ENCODE measurements at places on chromosomes 7 and 10.

- DNase-seq = peak; percentile 64
These were observed 146.0 kb downstream of the TNS3 start for GRCh38 chr7:47435889-47436312.

- DNase-seq = no peak
These were observed 41.0 kb downstream of the NKX2-3 start for GRCh38 chr10:99573790-99574189.

GRCh38 chr7:37643876-37644275 lies 39.7 kb upstream of the GPR141 start:
- peak; percentile 3 for DNase-seq

DNA sequence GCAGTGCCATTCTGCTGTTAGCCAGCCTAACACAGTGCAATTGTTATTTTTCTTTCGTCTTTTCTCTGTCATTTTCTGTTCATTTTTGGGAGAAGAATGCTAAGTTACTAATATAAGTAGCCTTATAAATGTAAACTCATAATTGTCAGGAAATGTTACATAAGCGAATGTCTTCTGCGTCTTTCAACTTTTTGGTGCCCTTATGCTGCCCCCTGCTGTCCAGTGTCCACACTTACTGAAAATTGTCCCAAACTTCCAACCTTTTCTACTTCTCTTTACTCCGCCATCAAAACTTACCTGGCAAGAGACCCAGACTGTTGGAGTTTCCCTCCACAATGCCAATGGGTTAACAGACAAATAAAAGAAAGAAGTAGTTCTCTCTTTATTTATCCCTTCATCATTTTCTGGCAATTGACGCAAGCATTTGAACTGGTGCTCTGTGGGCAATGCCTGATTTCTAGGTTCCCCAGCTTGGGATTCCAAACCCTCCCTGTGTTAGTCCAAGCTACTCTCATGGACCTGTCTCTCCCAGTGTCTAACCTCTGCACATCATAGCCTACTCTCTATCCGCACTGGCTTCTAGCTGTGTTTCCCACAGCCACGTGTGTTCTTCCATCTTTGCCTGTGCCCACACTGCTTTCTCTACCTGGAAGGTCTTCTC lies 21.0 kb upstream of the EPC1 start:
- peak; percentile 79 for DNase-seq

GRCh38 chr10:104350127-104350635 lies 3.5 kb upstream of the CFAP58 start:
- peak; percentile 81 for DNase-seq

DNA sequence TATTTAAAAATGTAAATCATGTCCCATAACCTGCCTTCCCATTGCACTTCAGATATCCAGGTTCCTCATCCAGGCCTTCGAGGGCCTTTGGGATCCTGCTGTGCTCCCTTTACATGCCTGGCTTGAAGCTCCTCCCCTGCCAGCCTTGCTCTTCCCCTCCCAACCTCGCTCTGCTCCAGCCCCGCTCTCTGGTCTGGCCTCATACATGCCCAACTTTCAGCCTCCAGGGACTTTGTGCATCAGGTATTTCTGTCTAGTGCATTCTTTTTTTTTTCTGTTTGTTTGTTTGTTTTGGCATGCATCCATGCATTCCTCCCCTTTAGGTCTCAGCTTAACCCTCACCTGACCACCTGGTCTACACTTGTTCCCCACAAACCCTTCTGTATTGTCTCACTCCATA lies 160.3 kb downstream of the SNX10 start:
- no peak for DNase-seq

DNA sequence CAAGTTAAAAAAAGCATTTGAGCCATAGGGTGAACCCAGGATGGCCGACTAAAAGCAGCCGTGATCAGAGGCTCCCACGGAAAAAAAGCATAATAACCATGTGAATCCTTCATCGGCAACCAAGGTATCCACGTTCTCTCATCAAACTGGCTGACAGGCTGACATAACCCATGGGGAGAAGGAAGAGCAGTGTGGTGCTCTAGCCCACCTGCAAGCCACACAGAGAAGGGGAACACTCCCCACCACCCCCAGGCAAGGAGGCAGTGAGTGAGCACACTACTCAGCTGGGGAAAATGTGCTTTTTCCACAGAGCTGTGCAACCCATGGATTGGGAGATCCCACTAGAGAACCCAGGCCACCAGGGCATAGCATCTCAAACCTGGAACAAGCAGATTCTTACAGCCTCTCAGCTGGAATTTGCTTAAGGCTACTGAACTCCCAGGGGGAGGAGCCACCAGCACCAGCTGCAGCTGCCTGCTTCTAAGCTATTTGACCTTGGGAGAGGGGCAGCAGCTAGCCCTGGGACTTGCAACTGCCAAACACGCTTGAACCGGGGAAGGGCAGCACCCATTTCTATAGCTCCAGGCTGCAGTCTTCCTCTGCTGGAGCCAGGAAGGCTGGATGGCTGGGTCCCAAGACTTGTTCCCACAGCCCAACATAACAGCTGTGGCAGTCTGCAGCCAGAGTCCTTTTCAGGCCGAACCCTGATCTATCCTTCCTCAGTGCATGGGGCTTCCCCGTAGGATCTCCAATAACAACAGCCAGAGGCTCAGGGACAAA lies 178.2 kb upstream of the NRG3 start:
- no peak for DNase-seq

GRCh38 chr10:79883986-79884385 lies 57.4 kb downstream of the NUTM2E start:
- no peak for DNase-seq

- DNase-seq = no peak
These were observed 3.3 kb downstream of the ZNF503 start for GRCh38 chr10:75398200-75398691.

DNA sequence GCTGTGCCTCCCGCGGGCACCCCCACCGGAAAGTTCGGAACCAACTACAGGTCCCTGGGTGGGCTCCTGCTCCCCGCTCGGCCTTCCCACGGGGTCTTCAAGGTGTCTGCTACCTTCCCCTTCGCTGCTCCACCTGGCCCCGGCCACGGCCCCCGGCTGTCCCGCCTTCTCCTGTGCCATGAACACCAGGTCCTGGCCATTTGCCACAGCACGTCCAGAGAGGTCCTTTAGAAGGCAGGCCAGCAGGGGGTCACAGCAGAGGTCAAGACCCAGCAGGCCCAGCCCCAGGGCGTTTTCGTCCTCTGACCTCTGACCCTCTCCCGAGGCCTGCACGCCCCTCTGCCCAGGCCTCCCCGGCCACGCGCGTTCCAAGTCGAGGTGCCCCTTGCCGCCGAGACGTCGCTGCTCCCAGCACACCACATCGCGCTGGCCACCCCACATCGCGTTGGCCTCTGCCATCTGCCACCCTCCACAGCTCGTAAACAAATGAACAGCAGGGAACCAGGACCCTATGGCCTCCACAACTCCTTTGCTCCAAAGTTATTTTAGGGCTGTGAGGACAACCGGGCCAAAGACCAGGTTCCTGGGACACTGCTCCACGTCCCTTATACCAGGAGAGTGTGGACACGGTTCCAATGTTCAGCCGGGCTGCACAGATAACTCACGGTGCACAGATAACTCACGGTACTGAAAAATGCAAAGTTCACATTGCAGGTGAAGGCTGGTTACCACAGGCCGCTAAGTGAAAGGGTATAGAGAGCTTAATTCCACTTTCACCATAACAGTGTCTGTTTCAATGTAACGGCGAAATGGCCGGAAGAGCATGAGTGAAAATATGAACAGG lies 74.3 kb downstream of the CFAP46 start:
- no peak for DNase-seq

DNA sequence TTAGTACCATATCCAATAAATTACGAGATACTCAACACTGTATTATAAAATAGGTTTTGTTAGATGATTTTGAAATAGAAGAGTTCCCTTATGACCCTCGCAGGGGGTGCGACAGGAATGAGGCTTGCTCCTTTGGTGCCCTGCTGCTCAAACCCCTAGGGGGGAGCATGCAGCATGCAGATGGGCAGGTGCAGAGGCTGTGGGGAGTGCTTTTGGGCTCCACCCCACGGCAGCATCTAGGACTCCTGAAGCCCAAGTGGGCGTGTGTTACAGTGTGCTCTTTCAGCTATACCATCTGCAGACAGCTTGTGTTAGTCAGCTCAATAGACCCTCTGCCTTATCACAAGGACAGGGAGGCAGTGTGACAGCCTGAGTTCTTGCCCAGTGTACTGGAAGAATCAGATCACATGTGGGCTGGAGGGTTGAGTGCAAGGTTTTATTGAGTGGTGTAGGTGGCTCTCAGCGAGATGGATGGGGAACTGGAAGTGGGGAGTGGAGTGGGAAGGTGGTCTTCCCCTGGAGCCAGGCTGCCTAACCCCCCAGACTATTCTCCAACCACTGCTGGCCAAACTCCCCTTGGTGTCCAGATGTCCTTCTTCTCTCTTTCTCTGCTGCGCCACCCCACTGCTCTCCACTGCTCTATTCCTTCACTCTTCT lies 3.1 kb upstream of the MRC1 start:
- DNase-seq = peak; percentile 20

DNA sequence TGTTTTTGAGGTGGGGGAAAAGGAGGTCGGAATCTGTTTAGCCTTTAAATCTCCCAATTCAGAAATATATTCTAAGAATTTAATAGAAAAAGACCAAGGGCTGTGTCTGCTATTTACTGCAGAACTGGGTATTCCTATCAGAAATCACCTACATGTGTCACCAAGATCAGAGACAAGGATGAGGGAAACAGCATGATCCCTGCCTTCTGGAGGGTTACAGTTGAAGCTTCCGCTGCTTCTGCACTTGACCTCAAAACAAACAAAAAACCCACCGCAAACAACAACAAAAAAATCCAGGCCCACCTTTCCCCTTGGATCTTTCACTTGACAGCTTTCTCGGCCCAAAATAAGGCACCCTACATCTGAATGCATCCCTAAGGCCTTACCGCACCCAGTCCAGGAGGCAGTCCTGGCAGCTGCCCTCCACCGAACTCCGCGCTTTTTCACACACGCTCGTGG lies 750 bp upstream of the CDK14 start:
- DNase-seq = no peak

DNA sequence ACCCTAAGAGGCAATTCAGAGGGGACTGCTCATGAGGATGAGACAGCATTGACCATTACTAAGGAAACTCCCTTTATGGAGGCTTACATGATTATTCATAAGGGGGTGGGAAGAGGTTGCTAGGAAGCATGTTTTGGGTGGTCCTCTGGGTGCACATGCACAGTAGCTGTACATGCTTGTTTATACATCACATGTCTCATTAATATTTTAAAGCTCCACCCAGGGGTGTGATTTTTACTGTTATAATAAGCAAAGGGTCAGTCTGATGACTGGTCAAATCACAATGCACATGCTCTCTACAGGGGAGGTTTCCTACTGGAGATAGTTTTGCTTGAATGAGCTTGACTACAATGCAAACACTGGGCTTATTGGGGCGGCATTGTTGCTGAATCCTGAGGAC lies 23.8 kb upstream of the PPP1R9A start:
- DNase-seq = no peak

GRCh38 chr7:19439517-19439916 lies 269.3 kb downstream of the POLR1F start:
- no peak for DNase-seq

- no peak for DNase-seq
These were observed 138.7 kb upstream of the ADO start for GRCh38 chr10:62665771-62666170.

GRCh38 chr10:84172467-84173356 lies 889 bp upstream of the GPR15LG start:
- DNase-seq = no peak

DNA sequence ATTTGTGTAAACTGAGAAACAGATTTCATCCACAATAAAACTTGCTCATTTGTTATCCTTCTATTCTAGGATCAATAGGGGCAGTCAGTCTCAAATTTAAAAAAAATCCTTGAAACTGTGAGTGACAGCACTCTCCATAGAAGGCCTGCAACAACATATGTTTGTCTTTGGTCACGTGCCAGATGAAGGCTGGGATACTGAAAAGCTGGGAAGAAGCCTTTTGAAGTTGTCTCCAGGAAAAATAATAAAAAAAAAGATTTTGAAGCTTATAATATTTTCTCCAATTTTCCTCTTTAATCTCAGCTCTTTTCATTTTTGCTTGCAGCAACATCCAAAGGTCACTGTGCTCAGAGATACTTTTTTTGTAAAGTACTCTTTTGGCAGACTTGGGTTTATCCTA lies 128.6 kb upstream of the SLC26A5 start:
- DNase-seq = no peak

DNA sequence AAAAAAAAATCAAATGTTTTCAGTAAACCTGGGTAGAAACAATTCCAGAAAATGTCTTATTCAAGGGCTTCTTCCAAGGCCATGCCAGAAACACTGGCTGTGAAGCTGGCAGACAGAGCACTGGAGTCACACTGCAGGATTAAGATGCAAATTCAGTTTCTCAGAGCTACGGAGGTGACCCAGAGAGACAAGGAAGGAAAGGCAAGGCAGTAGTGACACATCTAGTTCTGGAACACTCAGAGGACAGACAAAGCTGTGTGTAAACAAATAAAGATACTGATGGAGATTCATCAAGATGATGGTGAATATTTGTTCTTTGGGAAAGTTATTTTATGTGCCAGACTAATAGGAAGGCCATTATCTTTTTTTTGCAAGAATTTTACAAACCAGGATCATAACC lies 608.3 kb upstream of the C7orf33 start:
- DNase-seq = no peak

DNA sequence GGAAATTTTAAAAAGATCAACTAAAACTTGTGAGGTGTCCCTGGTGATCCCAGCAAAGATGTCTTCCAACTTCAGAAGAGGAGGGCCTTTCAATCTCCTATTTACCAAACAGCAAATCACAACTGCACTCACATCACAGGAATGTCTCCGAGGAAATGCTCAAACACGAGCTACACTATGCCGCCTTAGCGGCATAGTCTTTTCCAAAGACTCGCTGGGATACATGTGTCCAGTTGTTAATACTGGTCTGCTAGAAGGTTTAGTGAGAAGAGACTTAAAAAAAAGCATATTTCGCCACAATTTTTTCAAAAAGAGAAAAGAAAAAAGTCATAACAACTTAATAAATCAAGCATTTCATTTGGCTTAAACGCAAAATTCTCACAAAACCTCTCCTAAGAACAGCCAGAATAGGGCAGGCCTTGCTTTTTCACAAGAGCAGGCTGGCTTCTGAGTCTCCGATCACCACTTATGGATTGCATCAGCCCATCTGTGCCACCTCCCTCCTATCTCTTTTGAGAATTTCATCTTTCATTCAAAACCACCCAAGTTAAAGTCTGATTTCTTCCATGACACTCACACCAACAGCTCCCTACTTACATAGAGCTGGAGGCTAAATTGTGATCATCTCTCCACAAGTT lies 66.1 kb downstream of the GNA12 start:
- peak; percentile 52 for DNase-seq

DNA sequence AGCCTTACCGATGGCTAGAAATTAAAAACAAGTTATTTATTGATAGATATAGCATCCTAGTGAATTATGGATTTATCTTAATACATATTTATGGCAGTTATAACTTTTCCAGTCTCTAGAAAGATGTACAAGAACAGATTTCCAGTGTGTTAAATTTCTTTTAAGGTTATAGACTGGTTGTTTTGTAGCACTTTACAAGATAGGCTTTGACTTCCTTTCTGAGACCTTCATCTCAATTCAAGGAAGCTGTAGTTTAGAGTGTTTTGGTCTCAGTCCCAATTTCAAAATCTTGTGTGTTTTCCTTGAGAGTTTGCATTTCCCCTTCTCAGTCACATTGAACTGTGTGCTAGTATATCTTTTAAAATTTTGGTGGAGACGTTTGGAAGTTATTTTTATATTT lies 30.1 kb downstream of the PLEKHA1 start:
- DNase-seq = no peak
